Stimulated activated CD8-positive, alpha-beta memory T cell treated with anti-CD3 and anti-CD28 coated beads, Interleukin-4, amount 100 ng/mL, for 1 hour (primary cell): ENCODE measurements at places on chromosomes 5 and 9.

- no peak for DNase-seq
Measured at GRCh38 chr5:35454011-35454525, 163.6 kb upstream of the SPEF2 start.

GRCh38 chr5:102691434-102691833 is 63.7 kb upstream of the PAM start:
- DNase-seq: no peak

DNA sequence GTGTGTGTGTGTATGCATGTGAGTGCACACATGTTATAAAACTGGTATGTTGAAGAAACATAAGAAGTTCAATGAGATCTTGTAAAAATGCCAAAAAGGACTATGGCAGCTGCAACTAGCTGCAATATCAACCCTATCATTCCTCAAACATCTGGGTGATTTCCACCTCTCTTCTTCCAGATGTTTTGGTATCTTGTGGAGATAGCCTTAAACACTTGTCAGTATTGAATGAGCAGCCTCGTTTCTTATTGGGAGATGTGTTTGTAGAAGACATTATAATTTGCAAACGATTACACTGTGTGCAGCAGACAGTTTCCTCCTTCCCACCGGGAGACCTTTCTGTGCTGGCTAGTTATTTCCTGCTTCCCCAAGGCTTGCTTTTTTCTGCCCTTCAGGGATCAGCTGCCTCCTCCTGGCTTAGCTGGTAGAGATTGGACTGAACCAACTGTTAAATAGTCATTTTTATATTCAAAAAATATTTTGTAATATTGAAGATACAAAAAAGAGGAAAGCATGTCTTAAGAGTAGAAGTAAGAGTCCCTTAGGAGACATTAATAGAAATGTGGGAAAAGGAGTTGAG is 168.4 kb upstream of the MPDZ start:
- DNase-seq: no peak

GRCh38 chr5:40717281-40717680 is 37.6 kb downstream of the PTGER4 start:
- no peak for DNase-seq

DNA sequence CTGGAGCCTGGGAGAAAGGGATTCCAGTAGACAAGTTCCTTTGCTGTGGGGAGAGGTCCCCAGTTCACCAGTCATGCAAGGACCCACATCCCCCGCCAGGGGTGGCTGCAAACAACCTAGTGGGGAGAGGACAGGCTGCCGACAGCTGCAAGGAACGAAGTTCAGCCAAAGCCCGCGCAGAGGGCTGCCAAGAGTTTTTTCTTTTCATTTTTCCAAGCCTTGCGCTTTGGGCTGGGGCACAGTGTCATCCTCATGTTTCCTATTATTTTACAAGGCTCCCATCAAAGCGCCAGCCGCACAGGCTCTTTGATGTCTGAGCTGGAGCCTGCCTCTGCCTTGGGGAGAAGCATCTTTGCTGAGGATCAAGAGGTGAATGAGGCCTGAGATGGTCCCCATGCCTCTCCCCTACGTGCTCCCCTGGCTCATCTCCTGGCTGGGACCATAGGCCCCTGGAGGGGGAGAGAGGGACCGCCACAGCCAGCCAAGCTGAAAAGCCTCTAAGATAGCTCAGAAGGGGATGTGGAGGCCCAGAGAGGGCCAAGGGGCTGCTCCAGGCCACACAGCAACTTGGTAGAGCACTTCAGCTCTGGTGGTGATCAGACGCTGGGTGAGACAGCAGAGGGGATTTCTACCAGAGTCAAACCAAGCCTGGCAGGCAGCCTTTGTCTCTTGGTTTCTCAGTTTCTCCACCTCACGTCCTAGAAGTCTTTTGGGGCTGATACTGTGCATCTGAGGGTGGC is 50.4 kb upstream of the SYNPO start:
- DNase-seq: no peak

- DNase-seq: no peak
Measured at GRCh38 chr9:34983209-34983608, 6.3 kb upstream of the DNAJB5 start.

DNA sequence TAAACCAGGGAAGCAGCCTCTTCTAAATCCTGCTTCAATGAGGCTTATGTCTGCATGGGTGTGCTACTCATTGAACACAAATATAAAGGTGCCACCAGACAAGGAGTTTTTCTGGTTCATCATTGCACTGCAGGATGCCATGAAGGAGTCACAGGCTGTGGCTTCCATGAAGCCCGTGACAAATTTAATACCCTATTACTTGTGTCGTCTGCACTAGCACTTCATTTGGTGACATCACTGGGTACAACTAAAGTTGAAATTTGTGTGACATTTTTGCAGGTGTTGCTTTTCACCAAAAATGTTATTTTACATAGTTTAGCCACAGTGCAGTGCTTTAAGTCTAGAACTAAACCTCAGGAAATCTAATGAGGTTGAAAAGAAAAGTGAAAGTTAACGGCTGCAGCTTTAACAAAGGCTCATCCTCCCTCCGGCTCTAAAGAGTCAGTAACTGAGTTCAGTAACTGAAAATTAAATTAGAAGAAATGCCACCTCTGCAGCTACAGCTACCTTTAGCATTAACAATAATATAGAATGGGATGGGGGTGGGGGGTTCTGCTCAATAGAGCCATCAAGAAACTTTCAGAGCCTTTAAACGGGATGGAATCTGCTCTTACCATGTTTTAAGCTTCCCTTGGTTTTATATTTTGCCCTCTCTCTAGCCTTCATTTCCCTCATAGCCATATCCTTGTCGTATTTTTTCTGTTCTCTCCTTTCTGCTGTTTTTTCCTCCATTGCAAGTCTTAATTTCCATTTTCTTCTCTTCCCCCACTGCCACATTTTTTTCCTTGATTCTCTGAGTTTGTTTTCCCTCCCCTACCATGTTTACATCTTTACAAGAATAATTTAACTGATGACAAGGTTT is 233.8 kb upstream of the TMEM161B start:
- DNase-seq: no peak
